ENCODE measurements at places on chromosomes 13 and 19.
A peak's percentile ranks its signal among the peaks of the same experiment; 100 is the strongest.

- DNase-seq: peak; percentile 96
Observed at GRCh38 chr19:51702103-51702824, 9.1 kb downstream of the SPACA6 start.

DNA sequence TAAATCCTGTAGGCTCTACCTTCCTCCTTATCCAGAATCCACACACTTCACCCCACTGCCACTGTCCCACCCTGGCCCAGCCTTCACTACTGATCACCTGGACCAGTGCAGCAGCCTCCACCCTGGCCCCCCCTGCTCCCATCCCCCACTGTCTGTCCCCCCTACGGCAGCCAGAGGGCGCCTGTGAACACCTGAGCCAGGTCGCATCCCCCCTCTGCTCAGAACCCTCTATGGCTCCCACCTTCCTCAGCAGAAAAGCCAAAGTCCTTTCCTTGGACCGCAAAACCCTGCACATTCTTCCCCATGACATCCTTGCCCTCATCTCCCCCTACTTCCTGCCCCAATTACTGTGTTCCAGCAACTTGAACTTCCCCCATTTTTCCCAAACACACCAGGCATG, 20.6 kb downstream of the ELAVL3 start:
- DNase-seq: peak; percentile 46

- no peak for DNase-seq
Observed at GRCh38 chr19:45502111-45502510, 3.9 kb downstream of the PPM1N start.

DNA sequence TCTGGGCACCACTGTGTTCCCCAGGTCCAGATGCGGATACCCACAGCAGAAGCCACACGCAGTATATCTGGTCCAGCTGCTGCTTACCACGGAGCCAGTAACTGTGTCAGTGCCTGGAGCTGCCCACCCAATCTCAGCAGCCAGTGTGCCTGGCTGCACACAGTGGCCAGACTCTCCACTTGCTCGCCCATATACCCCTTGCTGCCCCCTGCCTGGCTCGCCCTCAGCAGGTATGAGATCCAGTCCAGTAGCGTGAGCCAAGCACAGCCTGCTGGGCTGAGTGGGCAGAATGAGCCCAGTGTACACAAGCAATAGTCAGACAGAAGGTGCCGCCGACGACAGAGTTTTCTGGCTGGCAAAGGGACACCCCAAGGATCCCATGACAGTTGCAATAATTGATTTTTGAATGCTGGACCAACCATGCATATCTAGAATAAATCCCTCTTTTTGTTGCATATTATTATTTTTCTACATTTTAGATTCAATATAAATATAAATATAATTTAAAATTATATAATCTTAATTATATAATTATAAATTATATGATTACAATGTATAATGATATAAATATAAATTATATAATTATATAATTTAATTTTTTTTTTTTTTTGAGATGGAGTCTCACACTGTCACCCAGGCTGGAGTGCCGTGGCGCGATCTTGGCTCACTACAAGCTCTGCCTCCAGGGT, 918.8 kb upstream of the MIR17HG start:
- DNase-seq: no peak

DNA sequence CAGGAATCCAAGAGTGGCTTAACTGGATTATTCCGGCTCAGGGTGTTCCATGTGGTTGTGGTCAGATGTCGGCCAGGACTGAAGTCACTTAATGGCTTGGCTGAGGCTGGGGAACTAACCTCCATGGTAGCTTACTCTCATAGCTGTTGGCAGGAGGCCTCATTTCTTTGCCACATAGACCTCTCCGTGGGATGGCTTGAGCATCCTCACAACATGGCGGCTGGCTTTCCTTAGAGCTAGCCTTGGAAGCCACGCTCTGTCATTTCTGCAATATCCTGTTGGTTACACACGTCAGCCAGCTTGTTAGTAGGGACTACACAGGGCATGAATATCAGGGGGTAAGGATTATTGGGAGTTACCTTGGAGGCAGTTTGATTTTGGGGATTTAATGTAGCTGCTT, 5.1 kb downstream of the CRX start:
- no peak for DNase-seq

DNA sequence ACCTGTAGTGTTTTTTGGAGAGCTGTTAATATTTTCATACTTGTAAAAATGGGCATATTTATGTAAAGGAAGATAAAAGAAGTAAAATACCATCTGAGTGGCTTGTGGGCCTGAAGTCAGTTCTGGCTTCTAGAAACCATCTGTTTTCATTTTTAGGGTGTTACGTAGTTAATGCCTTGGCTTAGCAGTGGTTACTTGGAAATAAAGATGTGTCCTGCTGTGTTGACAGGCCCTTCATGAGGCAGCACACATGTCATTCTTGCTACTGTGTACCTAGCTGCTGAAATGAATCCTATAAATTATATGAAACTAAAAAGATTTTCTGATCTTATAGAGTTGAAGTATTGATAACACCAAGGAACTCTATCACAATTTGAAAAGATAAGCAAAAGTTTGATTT, 16.0 kb downstream of the ILF3 start:
- DNase-seq: no peak

DNA sequence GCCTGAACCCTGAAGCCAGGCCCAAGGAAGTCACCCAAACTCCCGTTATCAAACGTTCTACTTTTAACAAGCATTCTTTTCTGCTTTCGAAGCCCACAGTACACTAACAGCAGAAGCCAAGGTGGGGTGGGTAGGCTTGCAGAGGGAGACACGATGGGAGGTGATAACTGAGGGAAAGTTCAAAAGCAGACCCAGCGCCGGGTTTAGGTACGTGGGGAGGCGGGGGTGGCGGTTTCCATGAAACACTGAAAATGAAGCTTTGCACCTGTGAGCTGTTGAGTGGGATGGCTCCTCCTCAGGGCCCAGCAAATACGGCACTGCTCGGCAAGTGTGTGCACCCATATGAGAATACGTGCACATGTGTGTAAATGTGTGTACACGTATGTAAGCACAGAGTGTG, 49.8 kb downstream of the KLF2 start:
- DNase-seq: no peak

DNA sequence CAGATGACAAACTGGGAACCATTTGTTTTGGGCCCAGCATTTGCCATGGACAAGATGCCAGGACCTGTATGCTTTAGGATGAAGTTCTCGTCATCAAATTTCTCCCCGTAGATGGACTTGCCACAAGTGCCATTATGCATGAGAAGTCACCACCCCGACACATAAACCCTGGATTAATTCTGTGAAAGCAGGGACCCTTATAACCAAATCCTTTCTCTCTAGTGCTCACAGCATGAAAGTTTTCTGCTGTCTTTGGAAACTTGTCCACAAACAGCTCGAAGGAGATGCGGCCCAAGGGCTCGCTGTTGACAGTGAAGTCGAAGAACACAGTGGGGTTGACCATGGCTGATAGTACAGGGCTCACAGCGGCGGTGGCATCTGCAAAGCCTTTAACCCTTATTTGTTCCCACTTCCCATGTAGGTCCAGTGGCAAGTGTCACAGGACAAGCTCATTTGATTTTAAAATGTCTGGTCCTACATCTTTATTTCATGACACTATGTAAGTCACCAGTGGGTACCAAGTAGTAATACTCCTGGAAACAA, 75.2 kb upstream of the MIR17HG start:
- no peak for DNase-seq

DNA sequence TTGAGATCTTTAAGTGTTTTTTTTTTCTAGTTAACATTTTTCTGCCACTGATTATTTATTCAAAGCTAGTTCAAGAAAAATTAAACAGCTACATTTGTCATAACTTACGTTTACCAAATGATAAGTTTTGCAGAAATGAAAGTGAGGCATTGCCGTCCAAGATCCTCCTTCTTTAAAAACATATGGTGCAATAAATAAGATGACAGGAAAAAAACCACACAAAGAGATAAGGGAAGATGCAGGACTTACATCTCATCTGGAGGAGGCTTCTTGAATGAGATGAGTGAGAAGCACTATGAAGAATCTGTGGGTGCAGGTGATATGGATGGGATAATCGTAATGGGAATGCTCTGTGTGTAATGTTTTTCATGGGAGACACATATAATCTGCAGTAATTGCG, 12.4 kb downstream of the TNFSF13B start:
- DNase-seq: no peak

DNA sequence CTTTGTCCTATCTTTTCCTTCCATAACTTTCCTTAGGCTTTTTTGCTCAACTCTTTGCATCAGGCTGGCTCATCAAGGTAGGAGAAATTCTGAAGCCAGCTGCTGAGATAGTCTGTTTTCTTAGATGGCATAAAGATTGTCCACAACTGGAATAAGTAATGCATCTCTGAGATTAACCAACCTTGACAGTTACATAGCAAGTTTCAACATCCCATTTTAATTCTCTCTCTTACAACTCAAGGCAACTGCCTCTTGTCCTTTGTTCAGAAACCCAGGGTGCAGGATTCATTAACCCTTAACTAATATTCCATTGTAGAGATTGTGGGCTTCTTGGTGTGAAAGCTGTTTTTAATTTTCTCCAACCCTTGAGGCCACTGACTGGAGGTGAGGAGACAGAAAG, 239.2 kb downstream of the LACC1 start:
- no peak for DNase-seq

DNA sequence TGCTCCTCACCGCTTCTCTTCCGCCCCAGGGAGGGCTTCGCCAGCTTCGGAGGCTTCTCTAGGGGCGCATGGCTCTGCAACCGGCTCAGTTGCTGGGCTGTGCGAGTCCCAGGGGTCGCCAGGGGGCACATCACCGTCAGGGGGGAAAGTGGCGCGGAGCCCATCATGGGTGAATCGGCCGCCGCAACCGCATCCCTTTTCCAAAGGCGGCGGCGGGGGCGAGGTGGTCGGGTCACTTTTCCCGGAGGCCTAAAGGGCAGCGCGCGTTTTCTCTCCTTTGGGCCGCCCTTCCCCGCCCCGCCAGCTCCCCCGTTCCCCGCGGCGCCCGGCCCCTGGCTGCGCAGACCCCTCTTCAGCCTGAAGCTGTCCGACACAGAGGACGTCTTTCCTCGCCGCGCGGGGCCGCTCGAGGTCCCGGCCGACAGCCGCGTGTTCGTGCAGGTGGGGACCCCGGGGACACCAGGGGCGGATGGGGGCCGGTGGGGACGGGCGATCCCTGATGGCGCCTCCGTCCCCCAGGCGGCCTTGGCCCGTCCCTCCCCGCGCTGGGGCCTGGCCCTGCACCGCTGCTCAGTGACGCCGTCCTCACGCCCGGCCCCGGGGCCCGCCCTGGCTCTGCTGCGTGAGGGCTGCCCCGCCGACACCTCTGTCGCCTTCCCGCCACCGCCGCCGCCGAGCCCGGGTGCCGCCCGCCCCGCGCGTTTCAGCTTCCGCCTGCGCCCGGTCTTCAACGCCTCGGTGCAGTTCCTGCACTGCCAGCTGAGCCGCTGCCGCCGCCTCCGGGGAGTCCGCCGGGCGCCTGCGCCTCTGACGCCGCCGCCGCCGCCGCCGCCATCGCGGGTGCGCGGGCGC, 1.7 kb downstream of the TGFBR3L start:
- peak; percentile 60 for DNase-seq

- no peak for DNase-seq
Observed at GRCh38 chr13:114116734-114117133, 15.7 kb downstream of the RASA3 start.

DNA sequence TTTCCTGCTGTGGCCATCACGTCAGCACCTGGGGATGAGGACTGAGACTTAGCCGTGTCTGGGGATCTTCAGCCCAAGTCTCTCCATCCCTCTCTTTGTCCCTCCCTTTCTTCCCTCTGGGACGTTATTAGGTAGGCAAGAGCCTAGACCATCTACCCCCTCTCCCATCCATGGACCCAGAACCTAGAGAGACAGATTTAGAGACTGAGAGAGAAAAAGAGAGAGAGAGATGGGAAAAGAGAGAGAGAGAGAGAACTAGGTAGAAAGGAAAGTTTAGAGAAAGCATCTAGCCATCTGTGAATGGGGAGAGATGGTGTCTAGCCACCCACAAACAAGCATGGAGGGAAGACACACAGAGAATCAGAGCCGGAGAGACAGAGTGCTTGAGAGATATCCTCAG, 473 bp downstream of the KLK4 start:
- no peak for DNase-seq

DNA sequence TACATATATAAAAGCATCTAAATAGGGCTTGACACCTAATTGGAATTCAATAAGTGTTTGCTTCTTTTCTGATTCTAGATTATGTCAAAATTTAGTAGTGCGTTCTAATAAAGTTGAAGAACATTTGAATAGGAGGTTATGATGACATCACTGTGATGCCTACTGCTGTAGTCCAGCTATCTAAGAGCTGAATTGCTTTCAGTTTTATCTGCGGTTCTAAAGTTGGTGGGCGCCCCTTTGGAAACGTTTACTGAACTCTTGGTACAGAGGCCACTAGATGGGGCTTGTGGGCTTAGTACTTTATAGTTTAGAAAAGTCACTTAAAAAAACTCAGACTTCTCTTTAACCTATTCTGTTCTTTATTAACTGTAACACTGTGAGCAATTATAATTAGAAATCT, 776.9 kb downstream of the GPC5 start:
- DNase-seq: peak; percentile 17

DNA sequence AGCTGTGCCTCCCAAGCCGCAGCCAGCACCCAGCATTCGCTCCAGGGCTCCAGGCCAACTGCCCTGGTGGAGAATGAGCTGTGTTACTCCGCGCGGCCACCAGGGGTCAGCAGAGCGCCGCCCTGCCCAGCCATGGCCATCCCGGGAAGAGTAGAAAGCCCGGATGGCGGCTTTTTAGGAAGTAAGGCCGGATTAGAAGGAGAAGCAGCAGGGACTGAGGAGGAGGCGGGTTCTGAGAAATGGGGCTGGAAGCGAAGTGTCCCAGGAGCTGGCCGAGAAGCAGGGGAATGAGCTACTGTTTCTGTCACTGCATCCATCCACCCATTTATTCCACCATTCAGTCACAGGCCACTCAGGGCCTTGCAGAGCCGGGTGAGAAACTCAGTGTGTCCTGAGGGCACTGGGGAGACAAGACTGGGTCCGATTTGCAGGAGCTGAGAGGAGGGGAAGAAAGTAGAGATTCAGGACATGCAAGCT, 6.6 kb upstream of the NPAS1 start:
- DNase-seq: peak; percentile 91

DNA sequence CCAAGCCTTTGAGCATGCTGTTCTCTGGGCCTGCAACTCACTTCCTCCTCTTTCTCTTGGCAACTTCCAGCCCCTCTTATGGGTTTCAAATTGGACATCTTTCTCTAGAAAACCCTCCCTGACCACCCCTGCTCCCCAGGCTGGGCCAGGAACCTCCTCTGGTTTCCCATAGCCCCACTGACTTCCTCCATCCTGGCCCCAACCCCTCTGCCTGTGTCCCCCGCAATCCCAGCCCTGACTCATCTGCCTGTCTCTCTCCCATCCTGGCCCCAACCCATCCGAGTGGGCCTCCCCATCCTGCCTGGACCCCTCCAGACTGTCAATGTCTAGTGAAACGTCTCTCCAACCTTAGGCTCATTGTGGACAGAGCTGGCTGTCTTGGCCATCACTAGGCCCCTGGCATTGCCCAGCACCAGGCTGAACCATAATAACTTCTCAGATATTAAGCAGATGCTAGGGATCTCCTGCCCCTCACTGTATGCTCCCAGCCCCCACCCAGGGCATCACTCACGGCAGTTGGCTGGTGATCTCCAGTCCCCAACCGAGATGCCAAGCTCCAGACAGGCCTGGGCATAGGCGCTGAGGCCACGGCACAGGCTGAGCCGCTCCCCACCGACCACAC, 16.8 kb downstream of the FCGBP start:
- DNase-seq: no peak

Measured in WTC11 (cell line).